ENCODE measurements at places on chromosomes 1 and 21.
A peak's percentile ranks its signal among the peaks of the same experiment; 100 is the strongest.

DNA sequence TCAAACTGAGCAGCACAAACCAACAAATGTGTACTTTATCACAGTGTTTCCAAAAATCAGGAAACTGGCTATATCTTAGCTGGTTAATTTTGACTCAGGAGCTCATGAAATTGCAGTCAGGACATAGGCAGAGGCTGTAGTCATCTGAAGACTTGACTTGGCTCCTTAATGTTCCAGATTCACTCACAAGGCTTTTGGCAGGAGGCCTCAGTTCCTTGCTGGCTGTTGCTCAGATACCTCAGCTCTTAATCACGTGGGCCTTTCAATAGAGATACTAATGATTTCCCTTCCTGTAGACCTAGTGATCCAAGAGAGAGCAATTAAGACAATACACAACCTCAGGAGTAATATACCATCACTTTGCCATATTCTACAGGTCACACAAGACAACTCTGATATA, 537.7 kb downstream of the BRINP3 start:
- no peak for DNase-seq

GRCh38 chr1:155982106-155982505, 3.8 kb upstream of the ARHGEF2 start:
- no peak for DNase-seq

DNA sequence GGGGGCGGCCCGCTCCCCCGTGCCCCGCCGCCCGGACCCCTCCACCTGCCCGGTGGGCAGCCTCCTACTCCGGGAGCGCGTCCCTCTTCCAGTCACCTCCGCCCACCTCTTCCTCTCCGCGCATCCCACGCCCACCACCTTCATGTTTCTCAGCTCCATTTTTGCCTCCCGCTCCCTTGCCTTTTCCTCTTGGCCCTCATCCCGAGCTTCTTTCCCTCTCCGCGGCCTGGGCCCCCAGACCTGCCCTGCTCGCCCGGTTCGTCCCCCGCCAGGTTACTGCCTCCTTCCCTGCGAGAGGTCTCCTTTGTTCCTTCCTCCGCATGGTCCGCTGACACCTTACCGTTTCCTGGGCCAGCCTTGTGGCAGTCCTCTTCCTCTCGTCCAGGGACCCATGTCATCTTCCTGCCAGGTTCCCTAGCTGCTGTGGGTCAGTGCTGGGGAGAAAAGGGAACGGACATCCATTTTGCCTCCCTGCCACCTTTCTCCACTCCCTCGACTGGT, 563 bp downstream of the QSOX1 start:
- peak; percentile 18 for DNase-seq

DNA sequence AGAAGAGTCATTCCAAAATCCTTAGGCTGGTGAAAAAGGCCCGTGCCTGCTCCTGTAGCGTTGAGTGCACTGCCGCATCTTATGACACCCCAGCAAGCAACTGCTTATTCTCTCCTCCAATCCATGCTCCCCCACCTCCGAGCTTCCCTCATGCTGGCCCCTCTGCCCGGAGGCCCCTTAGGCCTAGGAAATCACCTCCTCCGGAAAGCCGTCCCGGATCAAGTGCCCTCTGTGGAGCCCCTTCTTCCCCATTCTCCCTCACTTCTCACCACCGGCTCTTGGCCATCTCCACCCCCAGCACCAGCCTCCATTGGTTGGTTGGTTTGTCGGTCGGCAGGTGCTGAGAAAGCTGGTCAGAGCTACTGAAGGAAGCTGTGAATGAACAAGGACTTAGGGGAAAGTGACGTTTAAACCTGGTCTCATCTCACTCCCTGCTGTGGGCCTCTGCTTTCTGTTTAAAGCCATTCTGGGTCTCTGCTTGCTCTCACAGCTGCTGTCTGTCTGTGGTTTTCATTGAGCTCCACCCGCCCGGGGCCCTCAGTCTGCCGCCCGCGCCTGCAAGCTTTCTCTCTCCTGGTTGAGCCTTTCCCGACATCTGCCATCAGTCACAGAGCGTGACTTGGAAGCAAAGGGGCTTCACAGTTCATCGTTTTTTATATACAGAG, 122.2 kb downstream of the KCNN3 start:
- peak; percentile 77 for DNase-seq

- DNase-seq, result peak; percentile 99
Measured at GRCh38 chr1:58783993-58784757, at the start of gene JUN. Gene JUN (minus strand): TSS chr1:58784047. CDS start chr1:58783070, 977 bp downstream.

DNA sequence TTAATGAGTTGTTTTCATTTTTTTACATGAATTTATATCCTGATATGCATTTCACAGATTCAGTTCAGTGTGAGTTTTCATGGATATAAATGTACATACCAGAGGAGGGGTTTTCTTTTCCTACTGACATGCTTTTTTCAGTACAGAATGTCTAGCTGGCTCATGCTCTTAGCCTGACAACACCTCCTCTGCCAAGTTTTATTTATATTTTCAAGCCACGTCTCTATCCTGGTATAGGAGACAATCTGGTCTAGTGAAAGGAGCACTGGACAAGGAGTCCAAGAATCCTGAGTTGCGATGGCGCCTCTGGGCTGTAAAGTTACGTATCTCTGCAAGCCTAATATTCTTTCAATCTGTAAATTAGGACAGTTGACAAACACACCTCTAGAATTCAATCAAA, 4.9 kb downstream of the DAB1 start:
- no peak for DNase-seq

DNA sequence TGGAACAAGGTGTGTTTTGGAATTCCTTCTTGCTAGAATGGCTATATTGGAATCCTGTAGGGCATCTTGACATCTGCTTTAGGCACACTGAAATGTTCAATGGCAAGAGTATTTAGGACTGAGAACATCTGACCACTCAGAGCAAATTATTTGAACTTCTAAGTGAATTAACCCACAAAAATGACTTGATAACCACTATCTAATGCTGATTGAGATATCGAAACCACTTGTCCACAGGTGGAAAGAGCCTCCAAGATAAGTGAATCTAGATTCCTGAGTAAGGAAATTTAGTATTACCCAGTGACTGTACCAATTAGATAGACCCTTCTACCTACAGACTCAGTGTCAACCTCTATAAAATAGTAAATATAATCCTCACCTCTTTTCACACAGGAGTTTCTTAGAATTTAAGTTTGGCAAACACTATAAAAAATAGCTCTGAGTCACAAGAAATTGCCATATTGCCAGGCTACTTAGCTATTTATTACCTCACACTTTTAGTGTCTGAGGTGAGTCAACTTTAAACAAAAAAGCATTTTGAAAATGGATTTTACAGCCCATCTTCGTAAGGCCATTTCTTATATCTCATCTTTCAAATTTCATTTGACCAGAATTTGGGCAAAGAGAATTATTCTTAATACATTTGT, 421.8 kb downstream of the PTBP2 start:
- DNase-seq, result no peak

- DNase-seq, result no peak
Measured at GRCh38 chr1:184362876-184363275, 24.0 kb upstream of the C1orf21 start.

DNA sequence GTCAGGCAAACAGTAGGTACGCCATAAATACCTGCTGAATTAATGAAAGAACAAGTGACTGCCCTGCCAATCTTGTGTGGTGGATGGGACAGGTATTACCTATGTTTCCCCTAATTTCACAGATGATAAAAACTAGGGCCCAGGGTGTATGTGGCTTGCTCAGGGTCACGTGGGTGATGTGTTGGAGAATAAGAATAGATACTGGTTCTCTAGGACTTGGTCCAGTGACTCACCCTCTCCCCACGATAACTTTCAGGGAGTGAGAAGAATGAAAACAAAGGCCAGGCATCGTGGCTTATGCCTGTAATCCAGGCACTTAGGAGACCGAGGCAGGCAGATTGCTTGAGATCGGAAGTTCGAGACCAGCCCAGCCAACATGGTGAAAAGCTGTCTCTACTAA, 26.7 kb downstream of the SLC26A9 start:
- no peak for DNase-seq

GRCh38 chr1:925561-926421, 2.1 kb downstream of the SAMD11 start:
- no peak for DNase-seq

GRCh38 chr1:182786223-182786994, 3.2 kb upstream of the NPL start:
- DNase-seq, result peak; percentile 51

DNA sequence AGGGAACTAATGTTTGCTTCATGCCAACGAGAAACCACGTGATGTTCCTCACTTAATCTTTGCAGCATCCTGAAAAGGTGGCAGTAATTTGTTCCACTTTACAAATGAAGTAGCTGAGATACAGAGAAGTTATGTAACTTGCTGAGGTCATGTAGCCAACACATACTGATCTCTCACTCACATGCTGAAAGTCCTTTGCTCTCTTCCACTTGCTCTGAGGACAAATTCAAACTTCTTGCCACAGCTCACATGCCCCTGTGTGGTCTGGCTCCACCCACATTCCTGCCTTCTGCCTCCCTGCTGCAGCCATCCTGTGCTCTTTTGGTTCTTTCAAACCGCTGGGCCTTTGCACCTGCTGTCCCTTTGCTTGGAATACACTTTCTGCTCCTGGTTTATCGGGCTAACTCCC, 55.4 kb downstream of the TMCO4 start:
- DNase-seq, result no peak

- no peak for DNase-seq
Measured at GRCh38 chr1:225851805-225852204, 30.4 kb downstream of the TMEM63A start.

GRCh38 chr1:7224644-7225043, 439.4 kb downstream of the CAMTA1 start:
- DNase-seq, result peak; percentile 33

GRCh38 chr1:229886636-229887035, 180.4 kb upstream of the GALNT2 start:
- no peak for DNase-seq

DNA sequence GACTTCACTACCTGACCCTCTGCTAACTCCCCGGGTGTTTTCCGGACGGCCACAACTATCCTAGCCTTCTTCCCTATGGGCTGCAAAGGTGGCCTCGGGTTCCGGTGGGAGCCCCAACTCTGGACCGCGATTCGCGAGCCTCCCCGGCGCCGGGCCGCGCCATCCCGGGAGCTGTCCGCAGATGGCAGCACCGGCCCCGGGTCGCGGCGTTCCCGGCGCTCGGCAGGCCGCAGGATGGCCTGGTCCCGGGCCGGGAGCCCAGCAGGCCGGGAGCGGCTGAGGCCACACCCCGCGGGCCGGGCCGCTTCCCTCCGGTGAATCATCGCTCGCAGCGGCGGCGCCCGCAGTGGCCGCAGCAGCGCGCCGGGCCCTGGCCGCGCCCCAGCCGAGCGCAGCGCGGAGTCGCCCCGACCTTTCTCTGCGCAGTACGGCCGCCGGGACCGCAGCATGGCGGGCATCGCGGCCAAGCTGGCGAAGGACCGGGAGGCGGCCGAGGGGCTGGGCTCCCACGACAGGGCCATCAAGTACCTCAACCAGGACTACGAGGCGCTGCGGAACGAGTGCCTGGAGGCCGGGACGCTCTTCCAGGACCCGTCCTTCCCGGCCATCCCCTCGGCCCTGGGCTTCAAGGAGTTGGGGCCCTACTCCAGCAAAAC, at the start of gene CAPN2:
Gene CAPN2 (plus strand): TSS at position 346 of the 656 bp plus-strand sequence. CDS start 102 bp downstream, at position 448.
- DNase-seq, result peak; percentile 51

DNA sequence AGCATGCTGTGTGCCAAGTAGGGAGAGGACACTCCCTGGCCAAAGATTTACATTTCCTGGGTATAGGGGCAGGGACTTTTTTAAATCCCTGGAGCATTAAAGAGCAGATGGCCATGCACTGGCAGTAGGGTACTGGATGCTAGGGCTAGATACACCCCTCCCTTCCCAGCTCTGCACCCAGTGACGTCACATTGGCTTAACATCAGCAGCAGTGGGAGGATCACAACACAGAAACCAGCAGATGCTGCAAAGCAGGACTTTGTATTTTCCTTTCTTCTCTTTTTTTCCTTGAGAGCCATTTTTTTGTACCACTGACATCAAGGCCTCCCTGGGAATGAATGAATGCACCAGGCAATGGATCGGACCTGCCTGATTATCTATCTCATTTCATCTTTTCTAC, 243.0 kb downstream of the KAZN start:
- no peak for DNase-seq
